NCI-H146 (cell line): ENCODE measurements at places on chromosomes 3 and 15.

DNA sequence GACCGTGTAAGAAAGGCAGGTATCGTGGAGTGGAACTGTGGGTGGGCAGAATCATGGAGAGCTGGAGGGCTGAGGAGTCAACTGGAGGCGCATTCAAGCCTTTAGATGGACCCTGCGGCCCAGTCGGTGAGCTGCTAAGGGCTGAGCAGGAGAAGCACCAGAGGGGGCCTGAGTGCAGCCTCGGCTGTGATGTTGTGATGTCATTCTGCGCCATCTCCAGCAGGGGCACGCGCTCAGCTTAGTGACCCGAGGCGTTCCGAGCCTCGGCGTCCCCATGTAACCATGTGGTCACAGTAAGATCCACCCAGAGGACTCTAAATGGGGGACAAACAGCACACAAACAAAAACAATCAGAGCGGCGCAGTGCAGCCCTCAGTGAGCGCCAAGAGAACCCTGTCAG lies 76.8 kb downstream of the VGLL4 start:
- no peak for DNase-seq

DNA sequence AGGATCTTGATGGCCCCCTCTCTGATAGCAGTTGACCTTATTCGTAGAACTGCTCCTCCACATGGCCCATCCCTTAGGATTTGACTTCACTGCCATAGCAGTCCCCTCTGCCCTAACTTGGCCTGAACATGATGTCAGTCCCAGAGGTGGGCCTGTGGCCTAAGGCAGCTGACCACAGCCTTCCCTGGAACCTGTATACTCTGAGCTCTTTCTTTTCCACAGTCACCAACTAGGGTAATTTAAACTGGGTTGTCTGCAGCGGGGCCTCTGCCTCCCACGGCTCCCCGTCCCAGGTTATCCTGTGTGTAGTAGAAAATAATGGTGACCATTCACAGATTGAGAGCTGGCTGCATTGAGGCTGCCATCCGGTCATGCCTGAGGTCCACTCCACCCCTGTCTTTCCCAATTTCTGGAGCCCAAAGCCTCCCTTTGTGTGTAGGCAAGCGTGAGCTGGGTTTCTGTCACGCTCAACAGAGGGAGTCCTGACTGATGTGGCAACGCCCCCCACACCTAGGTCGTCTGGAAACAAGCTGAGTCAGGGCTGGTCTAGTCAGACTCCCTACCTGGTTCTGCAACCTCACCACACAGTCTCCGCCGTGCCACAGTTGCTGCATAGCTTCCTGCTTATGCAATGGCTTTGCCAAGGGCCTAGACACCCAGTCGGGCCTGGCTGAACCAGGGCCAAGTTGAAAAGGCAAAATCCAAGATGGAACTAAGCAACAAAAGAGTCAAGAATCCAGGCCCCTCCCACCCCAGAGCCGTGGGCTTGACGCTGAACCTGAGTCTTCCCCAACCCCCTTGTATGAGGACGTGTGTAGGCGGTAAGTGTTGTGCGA lies 284.5 kb downstream of the XXYLT1 start:
- no peak for DNase-seq

- DNase-seq, result no peak
Measured at GRCh38 chr3:71225951-71226564, 357.5 kb downstream of the FOXP1 start.

- DNase-seq, result no peak
Measured at GRCh38 chr3:23739536-23739935, 66.2 kb upstream of the UBE2E1 start.

- DNase-seq, result no peak
Measured at GRCh38 chr3:112931736-112932521, 43.0 kb downstream of the CD200R1 start.

- DNase-seq, result no peak
Measured at GRCh38 chr3:194910414-194910984, 224.8 kb downstream of the FAM43A start.

DNA sequence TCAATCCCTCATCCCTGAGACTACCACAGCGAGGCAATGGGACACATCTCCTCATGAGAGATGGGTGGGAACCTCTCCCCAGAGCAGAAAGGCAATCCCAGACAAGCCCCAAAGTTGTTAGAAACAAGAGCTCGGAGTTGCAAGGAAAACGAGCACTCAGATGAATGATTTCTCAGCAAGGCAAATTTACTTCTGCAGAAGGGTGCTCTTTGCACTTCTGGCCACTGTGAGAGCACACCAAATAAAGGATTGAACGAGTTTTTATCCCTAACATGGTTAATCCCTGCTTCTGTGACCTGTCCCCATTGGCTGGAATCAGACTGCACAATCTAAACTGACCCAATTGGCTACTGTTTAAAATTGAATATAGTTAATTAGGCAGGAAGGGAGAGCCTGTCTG lies 339.1 kb upstream of the POU1F1 start:
- no peak for DNase-seq
